ENCODE measurements at places on chromosomes 3 and 15. TPM values are rescaled to one million over a fixed set of nuclear protein-coding genes. Genes with fewer than 3 reads are reported as not detected.

CCRL2 gene
- total RNA-seq, result not detected

- no peak for DNase-seq
Observed at GRCh38 chr15:88776646-88777045, 26.6 kb upstream of the ACAN start.

DNA sequence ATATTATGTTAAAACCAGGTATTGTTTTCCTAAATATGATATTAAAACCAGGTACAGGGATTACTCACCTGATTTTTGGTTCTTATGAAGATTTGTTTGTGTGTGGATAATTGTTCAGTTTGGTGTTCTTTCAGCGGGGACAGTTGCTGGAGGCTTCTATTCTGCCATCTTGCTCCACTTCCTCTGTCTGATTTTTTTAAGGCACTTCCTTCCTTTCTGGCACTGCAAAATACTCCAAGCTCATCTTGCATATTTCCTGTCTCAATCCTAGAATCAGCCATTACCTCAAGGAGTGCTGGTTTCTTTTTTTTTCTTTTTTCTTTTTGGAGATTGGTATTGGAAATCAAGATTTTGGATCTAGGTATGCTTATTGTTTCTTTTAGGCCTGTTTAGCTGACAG lies 229.9 kb downstream of the SV2B start:
- DNase-seq, result no peak

CCR3 gene
- total RNA-seq, result not detected

OR4F15 gene
- not detected for total RNA-seq

DNA sequence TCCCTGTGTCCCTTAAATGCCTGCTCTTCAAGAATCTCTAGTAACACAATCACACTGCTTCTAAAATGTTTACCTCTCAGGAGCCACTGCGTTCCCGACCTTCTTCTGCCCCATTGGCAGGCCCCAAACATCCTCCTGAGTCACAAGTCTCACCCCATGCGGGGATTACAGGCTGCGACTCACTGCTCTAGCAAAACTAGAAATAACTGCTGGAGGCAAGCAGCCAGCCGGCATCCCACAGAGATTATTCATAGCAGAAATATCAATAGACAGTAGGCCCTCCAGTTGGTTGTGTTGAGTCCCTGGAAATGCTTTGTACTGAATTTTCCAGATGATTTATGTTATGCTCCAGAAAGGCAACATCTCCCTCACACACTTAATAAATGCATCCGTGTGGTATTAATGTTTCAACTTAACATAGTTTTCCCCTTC lies 64.8 kb downstream of the RFTN1 start:
- DNase-seq, result peak; percentile 82

DNA sequence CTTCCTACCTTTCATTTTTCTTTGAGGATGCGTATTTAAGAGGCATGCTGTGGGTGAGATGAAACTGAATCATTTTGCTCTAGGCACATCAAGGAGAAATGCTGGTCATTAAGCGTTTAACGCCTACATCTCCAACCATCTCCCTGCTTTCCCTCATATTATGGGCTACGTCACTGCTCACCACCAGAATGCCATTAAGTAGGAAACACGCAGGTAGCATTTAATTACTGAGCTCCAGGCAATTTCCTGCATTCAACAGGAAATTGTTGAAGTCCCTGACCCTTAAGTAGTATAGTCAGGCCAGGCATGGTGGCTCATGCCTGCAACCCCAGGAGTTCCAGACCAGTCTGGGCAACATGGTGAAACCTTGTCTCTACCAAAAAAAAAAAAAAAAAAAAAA lies 66.1 kb downstream of the CHSY1 start:
- DNase-seq, result no peak

DNA sequence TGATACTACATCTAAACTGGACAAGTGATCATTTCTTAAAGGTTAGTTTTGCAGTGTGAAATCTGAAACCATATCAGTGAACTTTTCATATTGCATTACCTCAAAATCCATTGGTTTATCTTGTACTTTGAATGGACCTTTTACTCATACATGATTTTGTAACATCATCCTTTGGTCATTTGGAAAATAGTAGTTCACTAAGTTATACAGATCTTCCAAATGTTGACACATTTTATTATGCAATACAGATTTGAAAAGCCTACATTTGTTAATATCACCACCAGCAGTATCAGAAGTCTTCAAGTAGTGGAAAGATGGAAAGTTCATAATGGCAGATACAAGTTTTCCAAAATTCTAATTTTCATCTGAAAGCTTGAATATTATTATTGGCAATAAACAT lies 64.0 kb upstream of the CDV3 start:
- DNase-seq, result peak; percentile 23

PRR20G gene
- not detected for total RNA-seq

GRCh38 chr3:119084371-119085069 lies 49.9 kb upstream of the IGSF11 start:
- DNase-seq, result peak; percentile 38

BOC gene
- total RNA-seq, result 1.8 TPM

EFCAB12 gene
- total RNA-seq, result 0.22 TPM

Data from MCF 10A (cell line).